Stimulated activated CD4-positive, alpha-beta T cell treated with anti-CD3 and anti-CD28 coated beads, Interleukin-1b, Interleukin-23, amount 100 ng/mL, for 4 hours (primary cell): ENCODE measurements at places on chromosomes 3 and 15.

DNA sequence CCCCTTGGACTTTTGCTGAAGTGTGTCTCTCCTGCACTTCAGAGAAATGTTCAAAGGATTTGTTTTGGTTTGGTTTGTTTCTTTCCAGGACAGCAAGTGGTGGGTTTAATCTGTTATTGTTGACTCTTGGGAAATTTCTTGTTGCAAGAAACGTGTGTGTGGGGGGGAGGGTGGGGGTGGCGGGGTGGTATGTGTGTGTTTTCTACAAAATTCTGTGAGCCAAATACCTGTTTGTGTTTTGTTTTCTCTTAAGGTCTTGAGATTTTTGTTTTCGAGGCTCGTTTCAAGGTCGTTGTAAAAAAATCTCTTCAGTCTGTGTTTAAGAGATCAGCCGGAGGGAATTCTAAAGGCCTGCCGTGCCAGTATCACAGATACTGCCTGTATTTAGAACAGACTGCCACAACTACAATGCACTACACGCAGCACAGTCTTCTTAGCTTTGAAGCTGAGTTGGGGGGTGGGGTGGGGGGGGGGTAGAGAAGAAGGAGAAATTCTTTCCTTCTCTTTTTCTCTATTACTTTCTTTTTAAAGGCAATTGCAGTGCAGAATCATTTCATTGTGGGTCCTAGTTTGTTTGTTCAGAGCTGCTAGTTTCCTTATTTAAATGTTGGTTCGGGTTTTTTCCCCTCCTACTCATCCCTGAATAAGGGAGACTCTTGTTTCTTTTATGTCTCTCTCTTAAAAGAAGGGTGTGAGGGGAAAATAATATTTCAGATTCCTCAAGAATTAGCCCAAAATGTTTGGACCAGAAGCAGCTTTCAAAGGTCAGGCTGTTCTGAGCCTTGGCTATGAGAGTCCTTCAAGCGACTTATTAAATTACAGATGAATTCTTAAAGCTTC lies 1.4 kb upstream of the BCL6 start:
- DNase-seq, result no peak

GRCh38 chr15:91469632-91470567 lies 369.8 kb downstream of the SV2B start:
- DNase-seq, result peak; percentile 36

DNA sequence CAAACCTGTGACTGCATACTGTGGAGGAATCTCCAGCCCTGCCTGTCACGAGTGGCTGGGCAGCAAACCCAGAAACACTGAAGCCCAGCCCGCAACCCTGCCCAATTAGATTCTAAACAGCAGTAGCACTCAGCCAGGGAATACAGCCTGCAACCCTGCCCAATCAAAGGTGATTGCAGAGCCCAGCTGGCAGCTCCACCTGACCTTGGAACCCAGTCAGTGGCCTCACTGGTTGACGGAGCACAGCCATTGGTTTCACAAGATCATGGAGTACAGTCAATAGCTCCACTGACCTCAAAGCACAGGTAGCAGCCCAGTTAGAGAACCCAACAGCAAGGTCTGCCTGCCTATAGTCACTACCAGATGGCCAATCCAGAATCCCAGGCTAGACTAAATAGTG lies 35.2 kb upstream of the MYLK start:
- DNase-seq, result no peak

- DNase-seq, result no peak
Observed at GRCh38 chr3:194773771-194774455, 88.2 kb downstream of the FAM43A start.

- DNase-seq, result no peak
Observed at GRCh38 chr3:188578576-188579363, 424.8 kb downstream of the LPP start.

- DNase-seq, result no peak
Observed at GRCh38 chr15:93941697-93942096, 289.7 kb upstream of the MCTP2 start.

- DNase-seq, result no peak
Observed at GRCh38 chr15:101326026-101326315, 30.9 kb upstream of the SNRPA1 start.

GRCh38 chr3:71035886-71036285 lies 547.6 kb downstream of the FOXP1 start:
- no peak for DNase-seq

GRCh38 chr3:195905970-195906864 lies 2.1 kb downstream of the TNK2 start:
- no peak for DNase-seq

GRCh38 chr15:46576646-46577395 lies 942.0 kb downstream of the SQOR start:
- no peak for DNase-seq

GRCh38 chr15:23436421-23436820 lies 10.6 kb downstream of the GOLGA6L2 start:
- DNase-seq, result no peak

- DNase-seq, result no peak
Observed at GRCh38 chr3:151262871-151263525, 15.3 kb downstream of the P2RY14 start.

- no peak for DNase-seq
Observed at GRCh38 chr3:1252061-1252430, 159.2 kb downstream of the CNTN6 start.

DNA sequence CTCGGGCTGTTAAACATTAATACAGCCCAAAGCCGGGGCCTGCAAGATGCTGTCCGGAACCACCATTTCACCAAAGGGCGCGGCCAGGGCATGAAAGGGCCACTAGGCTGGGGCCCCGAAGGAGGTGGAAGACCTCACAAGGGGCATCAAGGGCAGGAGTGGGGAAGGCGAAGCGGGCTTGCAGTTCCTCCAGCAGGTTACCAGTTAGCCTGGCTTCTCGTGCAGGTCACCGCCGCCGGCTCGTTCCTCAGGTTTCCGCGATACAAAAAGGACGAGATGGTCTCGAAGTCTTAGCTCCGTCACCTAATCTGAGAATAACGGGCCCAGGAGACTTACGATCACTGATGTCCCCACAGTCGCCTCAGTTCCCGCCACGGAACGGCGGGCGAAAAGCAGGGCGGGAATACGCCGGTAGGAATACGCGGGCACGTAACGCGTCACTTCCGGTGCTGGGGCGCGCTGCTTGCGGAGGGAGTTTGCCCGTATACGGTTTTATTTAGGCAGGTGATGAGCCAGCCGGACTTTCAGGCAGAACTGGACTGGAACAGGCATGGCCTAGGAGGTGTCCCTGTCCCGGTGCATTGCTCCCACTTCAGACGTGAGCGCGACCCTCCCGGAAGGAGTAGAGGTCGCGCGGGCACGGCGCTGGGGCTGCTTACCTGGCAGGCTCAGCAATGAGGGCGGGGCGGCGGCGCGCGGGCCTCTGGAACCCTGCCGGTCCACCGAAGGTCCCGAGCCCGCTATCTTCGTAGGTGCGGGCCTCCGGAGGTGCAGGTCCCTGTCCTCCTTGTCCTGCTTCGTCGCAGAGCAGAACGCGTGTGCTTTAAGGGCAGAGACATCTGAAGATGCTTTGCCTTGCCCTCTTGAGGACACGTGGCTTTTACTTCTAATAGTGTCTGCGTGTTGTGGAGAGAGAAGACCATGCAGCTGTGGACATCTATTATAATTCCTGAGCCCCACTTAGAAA lies at the start of gene RFC4:
RFC4 (minus strand) TSS at position 394 of the 967 bp plus-strand sequence. CDS start 1,769 bp downstream, outside the sequence.
- peak; percentile 83 for DNase-seq

DNA sequence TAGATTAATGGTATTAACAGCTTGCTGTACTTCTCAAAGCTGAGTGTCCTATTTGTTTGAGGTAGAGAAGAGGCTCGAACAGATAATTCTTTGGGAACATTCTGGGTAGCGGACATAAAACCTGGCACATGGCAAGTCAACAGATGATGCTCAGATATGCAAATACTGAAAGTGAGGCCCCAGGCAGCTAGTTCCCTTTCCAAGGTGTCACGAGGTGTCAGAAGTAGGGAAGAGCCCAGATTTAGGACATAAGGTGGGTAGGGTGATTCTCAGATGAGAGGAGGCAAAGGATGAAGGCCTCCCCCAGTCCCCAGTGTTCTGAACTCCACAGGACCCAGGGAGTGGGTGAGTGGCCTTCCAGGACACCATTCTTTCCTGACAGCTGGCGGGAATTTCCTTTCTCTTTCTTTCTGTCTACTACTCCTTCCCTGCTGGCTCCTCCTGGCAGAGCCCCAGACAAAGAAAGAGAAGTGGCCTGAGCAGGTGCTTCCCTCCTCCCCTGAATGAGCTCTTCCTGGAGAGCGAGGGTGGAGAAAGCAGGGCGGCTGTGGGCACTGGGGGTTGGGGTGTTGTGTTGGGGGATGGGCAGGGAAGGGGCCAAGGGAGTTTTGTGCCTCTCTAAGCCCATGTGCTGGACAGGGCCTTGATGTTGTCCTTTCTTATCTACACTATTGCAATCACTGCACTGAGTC lies 87.5 kb downstream of the CORO2B start:
- DNase-seq, result no peak

- no peak for DNase-seq
Observed at GRCh38 chr3:59374091-59374817, 324.4 kb upstream of the CFAP20DC start.

DNA sequence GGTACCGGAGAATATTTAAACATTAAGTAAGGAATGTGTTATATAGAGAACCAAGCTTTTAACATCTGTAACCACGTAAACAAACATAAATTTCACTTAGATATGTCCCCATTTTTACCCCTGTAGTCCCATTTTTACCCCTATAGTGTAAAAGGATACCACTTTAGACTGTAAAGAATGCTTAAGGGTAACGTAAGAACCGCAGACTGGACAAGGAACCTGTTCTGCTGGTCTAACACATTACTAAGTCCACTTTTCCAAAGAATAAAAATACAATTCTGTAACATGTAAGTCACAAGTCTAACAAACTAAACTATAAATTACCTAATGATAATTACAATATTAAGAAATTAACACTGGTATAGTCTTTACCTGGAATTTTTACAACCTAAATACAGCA lies 2.9 kb downstream of the SLC12A6 start:
- DNase-seq, result no peak

DNA sequence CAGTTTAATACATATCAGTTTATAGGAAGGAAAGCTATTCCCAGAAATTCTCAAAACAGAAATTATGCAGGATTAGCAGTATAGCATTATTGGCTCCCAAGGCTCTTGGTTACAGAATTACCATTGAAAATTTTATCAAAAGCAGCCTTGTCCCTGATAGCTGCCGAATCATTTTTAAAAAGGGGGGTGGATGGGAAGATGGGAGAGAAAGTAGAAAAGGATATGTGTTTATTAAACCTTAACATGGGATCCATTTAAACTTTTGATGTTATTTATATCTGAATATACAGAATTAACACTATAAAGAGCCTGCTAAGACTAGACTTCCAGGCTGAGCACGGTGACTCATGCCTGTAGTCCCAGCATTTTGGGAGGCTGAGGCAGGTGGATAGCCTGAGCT lies 10.8 kb downstream of the RCN2 start:
- no peak for DNase-seq
